Suppressor macrophage treated with lipopolysaccharide for 1 hour (primary cell): ENCODE measurements at places on chromosomes 11 and 22.
A peak's percentile ranks its signal among the peaks of the same experiment; 100 is the strongest.

GRCh38 chr11:100003985-100004384 is 683.1 kb upstream of the ARHGAP42 start:
- DNase-seq, result no peak

GRCh38 chr11:897253-898142 is 13.1 kb downstream of the CHID1 start:
- DNase-seq, result no peak

DNA sequence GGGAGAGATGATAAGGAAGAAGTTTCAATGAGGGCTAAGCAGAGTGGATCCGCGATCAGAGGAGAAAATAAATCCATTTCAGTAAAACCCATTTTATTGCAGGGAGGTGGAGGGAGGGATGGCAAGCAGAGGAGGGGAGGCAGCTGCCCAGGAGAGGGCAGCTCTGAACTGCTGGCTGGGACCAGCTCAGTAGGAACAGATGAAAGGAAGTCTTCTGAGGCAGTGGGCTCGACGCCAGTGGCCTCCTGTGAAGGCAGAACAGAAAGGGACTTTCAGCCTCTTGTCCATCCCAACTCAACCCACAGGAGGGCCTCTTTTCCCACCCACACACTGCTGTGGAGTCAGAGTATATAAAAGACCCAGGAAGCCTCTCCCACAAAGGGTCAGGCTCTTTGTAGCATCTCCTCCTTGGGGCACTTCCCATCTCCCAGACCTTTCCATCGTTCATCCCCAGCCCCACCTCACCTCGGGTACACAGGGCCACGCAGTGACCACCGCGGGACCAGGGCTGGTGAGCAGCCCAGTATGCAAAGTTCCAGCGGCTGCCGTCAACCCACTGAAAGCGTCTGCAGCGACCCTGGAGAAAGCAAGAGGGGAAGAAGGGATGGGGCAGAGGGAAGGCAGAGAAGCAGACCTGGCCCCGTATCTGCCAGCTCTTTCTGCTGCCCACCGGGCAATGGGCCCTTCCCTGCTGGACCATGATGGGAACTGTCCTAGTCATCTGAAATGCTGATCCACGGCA is 3.0 kb downstream of the PRG2 start:
- no peak for DNase-seq

- DNase-seq, result no peak
Observed at GRCh38 chr11:923691-924405, 1.8 kb upstream of the AP2A2 start.

- DNase-seq, result no peak
Observed at GRCh38 chr22:47367107-47367690, 604.7 kb downstream of the TBC1D22A start.

- no peak for DNase-seq
Observed at GRCh38 chr11:43234881-43235280, 76.9 kb upstream of the API5 start.

- peak; percentile 4 for DNase-seq
Observed at GRCh38 chr11:107018902-107019493, 722 bp upstream of the GUCY1A2 start.

GRCh38 chr11:113213549-113213948 is 100.8 kb upstream of the TTC12 start:
- DNase-seq, result no peak

DNA sequence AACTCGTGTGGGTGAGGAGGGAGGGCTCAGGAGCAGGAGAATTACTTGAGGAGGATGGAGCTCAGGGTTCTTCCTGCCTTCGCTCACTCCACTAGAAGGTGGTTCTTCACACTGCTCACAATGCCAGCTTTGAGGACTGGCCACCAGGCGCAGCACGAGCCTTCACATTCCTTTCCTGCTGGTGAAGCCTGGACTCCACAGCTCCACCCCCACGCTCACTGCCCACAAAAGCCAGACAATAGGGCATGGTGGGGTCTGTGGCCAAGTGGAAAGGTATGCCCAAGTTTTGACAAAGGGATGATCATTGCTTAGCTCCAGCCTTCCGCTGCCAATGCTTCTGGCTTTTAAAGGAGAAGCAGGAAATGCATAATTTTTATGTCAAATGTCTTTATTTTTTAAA is 58.0 kb upstream of the FADD start:
- DNase-seq, result no peak

- no peak for DNase-seq
Observed at GRCh38 chr11:122187373-122188165, 71.6 kb upstream of the BLID start.

GRCh38 chr11:67365736-67366444 is 7.5 kb downstream of the CLCF1 start:
- DNase-seq, result no peak

- no peak for DNase-seq
Observed at GRCh38 chr11:72037554-72038311, 39.0 kb downstream of the IL18BP start.

- no peak for DNase-seq
Observed at GRCh38 chr11:70381872-70382861, 16.2 kb upstream of the CTTN start.

DNA sequence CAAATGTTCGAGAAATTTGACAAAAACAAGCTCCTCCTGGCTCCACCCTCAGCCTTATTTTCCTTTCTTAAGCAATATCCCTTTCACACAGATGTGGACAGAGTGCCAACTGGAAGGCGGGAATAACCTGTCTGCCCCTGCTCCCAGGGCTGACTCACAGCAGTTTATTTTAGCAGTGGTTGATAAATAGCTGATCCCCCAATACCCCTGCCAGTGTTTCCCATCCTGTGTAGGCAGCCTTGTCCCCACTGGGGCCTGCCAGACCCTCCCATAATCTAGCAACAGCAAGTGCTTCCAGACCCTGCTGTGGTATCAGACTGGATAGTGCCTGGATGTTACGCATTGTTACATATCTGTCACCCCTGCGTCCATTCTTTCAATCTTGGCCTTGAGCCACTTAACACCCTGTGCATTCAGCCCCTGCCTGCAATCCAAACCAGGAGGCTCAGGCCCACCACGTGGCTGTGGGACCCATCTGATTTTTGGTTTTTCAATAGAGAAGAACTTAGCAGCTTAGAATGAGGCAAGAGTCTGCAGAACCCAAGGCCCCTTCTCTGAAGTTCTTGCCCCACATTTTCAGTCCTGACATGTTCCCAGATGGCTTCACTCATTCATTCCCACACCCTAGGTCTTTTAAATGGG is 53.7 kb downstream of the PARVA start:
- DNase-seq, result no peak

DNA sequence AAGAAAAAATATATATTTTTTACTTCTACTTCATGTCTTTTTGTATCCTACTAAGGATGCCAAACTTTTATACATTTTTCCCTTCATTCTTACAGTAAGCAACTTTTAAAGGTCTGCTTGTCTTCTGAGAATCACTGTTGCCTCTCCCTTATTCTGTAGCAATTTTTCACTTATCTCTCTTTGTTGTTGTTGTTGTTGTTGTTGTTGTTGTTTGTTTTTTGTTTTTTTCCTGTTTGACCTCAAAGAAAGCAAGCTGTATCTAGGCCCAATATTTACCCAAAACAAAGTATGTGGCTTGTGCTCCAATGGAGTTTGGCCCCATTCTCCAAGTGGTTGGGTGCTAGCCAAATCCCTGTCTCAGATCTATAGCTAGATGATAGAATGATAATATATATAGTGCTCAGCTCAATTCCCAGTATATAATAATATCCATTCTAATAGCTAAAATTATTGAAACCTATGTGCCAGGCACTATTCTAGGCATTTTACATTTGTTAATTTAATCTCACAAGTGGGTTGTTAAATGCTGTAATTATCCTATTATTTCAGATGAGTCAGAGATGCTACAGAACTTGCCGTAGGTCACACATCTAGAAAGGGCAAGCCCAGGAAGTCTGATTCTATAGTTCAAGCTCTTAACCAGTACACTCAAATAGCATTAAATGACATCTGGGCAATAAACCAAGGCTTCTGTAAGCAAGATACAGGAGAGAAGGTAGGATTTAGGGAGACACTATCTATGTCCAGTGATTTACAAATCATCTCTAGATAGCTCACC is 205.1 kb upstream of the PITPNB start:
- no peak for DNase-seq
